ENCODE measurements at places on chromosomes 3 and 15.

- DNase-seq, result no peak
Observed at GRCh38 chr15:99970891-99971430, 237.7 kb upstream of the LYSMD4 start.

- DNase-seq, result no peak
Observed at GRCh38 chr3:62416144-62416543, 42.8 kb upstream of the FEZF2 start.

DNA sequence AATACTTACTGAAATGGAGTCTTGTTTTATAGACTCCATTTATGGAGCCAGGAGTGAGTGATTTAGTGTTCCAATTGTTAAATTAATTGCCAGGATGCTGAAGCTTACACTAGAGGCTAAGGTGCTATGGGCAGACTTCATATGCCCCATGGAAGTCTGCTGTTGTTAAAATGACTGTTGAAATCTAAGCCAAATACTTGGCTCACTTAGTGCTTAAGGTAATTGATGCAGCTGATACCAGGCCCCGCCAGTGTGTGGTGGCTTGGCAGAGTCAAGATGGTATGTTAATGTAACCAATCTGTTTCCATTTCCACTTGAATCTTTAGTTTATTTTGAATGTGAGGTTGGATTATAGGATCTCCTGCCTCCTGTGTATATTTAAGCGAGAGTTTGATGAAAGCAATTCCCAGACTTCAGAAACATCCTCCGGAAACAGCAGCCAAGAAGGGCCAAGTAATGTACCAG lies 187.1 kb downstream of the ITPR1 start:
- DNase-seq, result no peak

DNA sequence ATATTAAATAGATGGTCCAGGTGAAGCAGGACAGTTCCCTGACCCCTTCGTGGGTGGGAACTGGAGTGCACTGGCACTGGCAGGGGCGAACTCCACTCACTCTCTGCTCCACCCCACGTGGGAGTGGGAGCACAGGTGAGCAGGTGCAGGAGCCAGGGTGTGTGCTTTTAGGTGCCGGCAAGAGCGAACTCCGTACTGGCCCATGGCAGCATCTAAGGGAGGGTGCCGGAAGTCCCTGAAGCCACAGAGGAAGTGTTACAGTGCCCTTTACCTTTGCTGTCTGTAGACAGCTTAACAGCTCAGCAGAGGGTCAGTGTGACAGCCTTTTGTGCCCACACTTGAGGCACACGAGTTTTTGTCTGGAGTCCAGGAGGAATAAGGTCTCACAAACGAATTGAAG lies 26.7 kb upstream of the PIAS1 start:
- no peak for DNase-seq

Data from T follicular helper cell (primary cell).